ENCODE measurements at places on chromosomes 4 and X. TPM values are rescaled to one million over a fixed set of nuclear protein-coding genes. Genes with fewer than 3 reads are reported as not detected.

The SORBS2 gene
- polyA plus RNA-seq, result 23.3 TPM

DNA sequence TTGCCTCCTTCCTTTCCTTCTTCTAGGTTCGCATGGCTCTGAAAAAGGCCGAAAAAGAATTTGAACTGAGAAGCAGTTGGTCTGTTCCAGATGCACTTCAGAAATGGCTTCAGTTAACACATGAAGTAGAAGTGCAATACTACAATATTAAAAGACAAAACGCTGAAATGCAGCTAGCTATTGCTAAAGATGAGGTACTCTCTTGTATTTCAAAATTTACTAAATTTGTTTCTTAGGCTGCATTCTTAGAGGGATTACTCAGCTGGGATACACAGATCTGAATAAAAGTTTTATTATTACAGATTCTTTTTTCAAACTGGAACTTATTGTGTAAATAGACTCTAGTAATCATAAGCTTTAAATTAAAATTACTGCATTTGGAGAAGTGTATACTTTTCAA lies 146.9 kb downstream of the STIM2 start:
- no peak for DNase-seq

- no peak for DNase-seq
Observed at GRCh38 chr4:76381986-76382385, 39.0 kb downstream of the CCDC158 start.

GRCh38 chr4:36024901-36025660 lies 219.2 kb downstream of the ARAP2 start:
- DNase-seq, result no peak

GRCh38 chrX:23505531-23506303 lies 161.6 kb upstream of the PRDX4 start:
- DNase-seq, result no peak

- DNase-seq, result no peak
Observed at GRCh38 chr4:56424697-56425514, 10.5 kb downstream of the PPAT start.

GRCh38 chr4:73759357-73759756 lies 19.0 kb downstream of the CXCL8 start:
- DNase-seq, result no peak

Data from left renal pelvis (tissue), 4 donors.